Naive thymus-derived CD8-positive, alpha-beta T cell (primary cell): ENCODE measurements at places on chromosomes 13 and 19. TPM values are rescaled to one million over a fixed set of nuclear protein-coding genes. Genes with fewer than 3 reads are reported as not detected.

DNA sequence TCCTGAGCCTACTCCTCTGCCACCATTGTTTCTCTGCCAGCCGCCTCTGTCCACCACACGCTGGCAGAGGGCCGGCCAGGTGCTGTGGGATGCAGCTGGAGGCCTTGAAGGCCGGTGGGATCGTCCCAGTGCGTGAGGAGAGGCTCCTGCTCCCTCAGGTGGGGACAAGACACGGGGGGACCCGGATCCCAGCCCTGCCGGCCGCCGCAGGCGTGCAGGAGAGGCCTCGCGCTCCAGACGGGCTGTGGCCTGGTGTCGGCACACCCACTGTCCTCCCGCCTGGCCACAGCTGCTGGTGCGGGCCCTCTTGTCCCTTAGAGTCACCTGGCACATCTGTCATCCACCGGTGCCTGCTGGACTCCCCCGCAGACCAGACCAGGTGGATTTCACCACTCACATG is 18.1 kb upstream of the GNA15 start:
- H3K4me3 ChIP-seq = no peak overlapping the region
- no peaks in the 10 kb centered on the region for H3K27me3 ChIP-seq
- H3K4me1 ChIP-seq = no peaks in the 10 kb centered on the region
- no peaks in the 10 kb centered on the region for H3K36me3 ChIP-seq

Gene IGFL1
- total RNA-seq = not detected

Gene CYP4F2
- total RNA-seq = not detected

DNA sequence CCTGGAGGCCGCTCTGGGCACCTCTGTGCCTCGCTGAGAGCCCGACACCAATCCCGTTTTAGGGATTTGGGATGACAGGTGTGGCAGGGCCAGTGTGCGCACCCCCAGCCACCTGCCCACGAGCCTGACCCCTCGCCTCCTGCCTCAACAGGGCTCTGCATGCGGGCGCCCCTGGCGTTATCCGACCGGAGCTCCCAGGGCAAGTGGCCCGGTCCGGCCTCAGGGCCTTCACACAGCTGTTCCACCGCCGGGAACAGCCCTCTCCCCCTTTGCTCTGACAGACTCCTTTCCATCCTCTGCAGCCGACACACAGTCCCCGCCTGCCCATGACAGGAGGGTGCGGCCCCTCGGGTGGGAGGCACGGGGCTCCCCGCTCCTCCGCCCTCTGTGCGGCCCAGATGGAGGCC is 7.1 kb upstream of the WDR18 start:
- no peaks in the 10 kb centered on the region for H3K27me3 ChIP-seq
- no peak overlapping the region for H3K4me3 ChIP-seq
- DNase-seq = no peak

GRCh38 chr13:46146898-46147297 is 35.1 kb downstream of the LCP1 start:
- peaks cover 14% of the 10 kb centered on the region for H3K4me1 ChIP-seq
- no peak for DNase-seq
- H3K4me3 ChIP-seq = no peak overlapping the region
- H3K36me3 ChIP-seq = peaks cover 93% of the 10 kb centered on the region

- peaks cover 7% of the 10 kb centered on the region for H3K36me3 ChIP-seq
- DNase-seq = no peak
- no peak overlapping the region for H3K27ac ChIP-seq
These were observed 10.7 kb downstream of the LMTK3 start for GRCh38 chr19:48500830-48501493.

GRCh38 chr13:94291631-94292322 is 187.7 kb downstream of the DCT start:
- no peak overlapping the region for H3K27ac ChIP-seq
- no peaks in the 10 kb centered on the region for H3K36me3 ChIP-seq
- peaks cover 1% of the 10 kb centered on the region for H3K4me1 ChIP-seq
- no peak for DNase-seq
- H3K4me3 ChIP-seq = no peak overlapping the region

DNA sequence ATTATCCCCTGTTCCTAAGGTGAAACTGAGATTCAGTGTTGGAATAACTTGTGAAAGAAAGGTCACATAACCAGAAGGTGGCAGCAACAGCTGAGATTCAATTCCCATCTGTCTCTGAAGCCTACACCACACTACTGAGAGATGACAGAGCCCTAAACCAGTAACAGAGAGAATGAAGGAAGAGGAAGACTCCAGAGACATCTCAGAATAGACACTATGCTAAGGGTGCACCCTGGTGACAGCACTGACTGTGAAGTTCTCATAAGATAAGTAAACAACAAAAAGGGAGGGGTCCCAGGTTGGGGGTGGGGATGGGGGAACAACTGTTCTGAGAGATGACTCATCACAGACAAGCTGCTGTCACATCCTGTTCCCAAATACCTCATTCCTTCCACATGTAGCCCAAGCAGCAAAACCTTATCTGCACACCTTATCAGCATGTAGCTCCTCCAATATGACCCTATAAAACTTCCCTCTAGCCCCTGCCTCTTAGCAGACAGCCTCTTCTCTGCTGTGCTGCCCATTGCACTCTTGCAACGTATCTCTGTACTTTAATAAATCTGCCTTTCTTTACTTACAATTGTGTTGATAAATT is 46.5 kb downstream of the UTP14C start:
- peak; percentile 2 for DNase-seq
- H3K4me3 ChIP-seq = no peak overlapping the region
- H3K27me3 ChIP-seq = peaks cover 46% of the 10 kb centered on the region
- no peak overlapping the region for H3K27ac ChIP-seq
- peaks cover 23% of the 10 kb centered on the region for H3K36me3 ChIP-seq

Gene CGB3
- total RNA-seq = not detected

Gene TUBA3C
- total RNA-seq = not detected

Gene TINCR
- 2.2 TPM for total RNA-seq

Gene NXNL1
- not detected for total RNA-seq

Gene VMAC
- 34.5 TPM for total RNA-seq

Gene TEX101
- total RNA-seq = not detected

DNA sequence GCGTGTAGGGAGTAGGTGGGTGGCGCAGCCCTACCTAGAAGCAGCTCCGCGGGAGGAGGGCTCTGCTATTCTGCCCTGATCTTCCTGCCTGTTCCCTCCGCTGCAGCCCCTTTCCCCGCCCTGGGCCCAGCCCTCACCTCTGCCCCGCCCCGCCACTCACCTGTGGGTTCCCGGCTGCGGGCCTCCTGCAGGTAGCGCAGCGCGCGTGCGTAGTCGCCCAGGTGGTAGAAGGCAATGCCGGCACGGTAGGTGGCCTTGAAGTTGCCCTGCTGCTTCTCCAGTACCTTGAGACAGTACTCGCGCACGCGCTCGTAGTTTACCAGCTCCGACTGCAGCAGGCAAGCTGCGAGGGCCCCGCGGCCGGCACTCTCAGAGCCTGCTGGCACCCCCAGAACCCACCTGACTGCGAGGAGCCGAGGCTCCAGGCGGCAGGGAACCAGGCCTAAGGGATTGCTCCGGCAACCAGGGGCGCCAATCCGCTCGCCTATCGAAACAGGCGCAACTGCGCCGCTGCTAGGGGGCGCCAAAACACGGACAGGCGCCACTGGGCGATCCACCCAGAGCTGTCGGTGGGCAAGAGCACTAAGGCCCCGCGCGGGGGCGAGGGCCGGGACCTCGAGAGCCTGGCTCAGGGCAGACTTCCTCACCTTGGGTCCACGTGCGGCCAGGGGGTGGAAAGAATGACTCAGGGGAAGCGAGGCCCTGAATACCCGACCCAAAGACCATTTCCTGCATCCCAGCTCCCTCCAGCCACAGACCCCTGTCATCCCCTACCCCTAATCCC is 965 bp downstream of the TTC9B start:
- no peak for DNase-seq
- peaks cover 1% of the 10 kb centered on the region for H3K36me3 ChIP-seq
- peaks cover 22% of the 10 kb centered on the region for H3K27me3 ChIP-seq
- no peak overlapping the region for H3K4me3 ChIP-seq

GRCh38 chr13:78238911-78239310 is 320.3 kb upstream of the EDNRB start:
- H3K36me3 ChIP-seq = no peaks in the 10 kb centered on the region
- no peaks in the 10 kb centered on the region for H3K4me1 ChIP-seq
- no peak overlapping the region for H3K4me3 ChIP-seq
- H3K27ac ChIP-seq = no peak overlapping the region
- peaks cover 16% of the 10 kb centered on the region for H3K27me3 ChIP-seq
- no peak for DNase-seq

Gene TPTE2
- 0.31 TPM for total RNA-seq

DNA sequence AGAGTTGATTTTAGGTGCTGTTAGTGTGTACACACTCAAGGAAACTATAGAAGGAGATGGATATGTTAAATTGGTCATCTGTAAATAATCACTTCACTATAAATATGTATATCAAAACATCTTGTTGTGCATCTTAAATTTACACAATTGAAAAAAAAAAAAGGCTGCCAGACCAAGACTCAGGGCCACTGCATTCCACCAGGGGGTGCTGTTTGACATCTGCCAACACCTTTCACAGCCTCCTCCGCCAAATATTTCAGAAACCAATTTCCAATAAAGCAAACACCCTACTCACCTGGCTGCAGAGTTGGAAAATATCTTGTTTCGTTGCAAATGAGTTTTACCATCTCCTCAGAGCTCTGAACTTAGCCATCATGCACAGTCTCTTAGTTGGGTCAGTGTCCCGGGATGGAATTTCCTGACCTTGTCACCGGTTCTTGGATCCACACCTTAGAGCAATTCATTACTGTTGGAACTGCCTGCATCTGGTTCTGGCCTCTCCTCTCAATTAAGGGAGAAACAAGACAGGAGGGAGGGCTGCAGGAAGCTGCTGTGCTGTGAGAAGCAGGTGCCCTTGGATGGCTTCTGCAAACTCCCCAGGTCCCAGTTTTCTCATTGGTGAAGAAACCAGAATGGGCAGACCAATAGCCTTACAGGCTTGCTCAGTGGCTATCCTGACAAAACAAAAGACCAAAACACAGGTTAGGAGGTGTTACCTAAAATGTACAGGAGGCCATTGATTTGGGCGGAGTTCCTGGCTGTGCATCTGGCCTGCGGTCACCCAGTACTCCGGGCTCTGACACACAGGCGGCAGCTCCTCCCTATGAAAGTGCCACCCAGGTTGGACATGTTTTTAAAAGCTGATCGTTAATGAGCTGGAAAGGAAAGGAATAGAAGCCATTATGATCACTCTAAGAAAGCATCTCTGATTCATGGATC is 746.6 kb downstream of the UQCRFS1 start:
- H3K27me3 ChIP-seq = no peaks in the 10 kb centered on the region
- no peak overlapping the region for H3K4me3 ChIP-seq
- peaks cover 34% of the 10 kb centered on the region for H3K4me1 ChIP-seq

DNA sequence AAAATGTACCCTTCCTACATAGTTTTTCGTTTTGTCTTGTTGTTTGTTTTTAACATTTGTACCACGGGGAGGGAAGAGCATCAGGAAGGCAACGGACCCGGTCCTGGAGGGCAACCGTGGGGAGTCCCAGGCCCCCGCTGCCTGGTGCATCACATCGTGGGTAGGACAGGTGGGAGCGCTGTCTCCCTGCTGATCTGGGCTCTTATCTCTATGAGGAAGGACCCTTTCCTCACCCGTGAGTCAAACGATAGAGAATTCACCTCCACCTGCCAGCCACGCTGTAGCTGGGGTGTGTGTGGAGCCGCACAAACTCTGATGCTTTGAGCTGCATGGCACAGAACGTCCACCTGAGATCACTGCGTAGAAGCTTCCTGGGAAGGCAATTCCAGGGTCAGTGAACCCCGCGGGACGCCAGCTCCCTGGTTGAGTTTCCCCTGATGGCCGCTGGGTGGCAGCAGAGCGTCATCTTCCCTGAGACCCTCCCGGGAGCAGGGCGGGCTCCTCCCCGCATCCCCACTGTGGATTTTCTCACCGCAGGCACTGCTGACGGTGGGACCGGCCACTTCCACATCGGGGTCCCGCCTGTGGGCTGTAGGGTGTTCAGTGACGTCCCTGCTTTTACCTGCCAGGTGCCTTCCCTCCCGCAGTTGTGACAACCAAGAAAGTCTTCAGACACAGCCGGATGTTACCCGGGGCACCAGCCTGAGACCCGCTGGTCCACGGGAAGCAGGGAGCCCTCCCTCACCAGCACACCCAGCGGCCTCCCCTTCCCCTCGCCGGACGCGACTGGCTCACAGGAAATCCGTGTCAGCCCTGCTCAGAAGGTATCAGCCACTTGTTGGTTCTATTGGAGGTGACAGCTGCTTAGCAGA is 54.7 kb downstream of the ZNF787 start:
- peak; percentile 58 for DNase-seq
- peaks cover 30% of the 10 kb centered on the region for H3K27me3 ChIP-seq
- peak overlapping the region; percentile 4 for H3K27ac ChIP-seq

DNA sequence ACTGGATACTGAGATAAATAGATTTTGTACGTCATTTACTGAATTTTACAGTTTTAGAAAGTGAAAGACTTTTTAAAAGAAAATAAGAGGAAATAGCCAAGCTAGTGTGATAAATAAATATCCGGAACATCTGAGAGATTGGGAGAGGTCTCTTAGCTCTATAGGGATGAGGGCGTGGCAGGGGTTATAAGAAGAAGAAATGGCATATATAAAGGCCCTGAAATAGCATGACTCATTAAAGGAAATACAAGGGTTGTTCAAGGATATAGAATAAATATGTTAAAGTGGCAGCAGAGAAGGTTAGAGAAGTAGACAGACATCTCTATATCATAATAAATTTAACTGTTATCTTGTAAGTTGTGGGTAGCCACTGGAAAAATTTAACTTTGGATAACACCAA is 144.4 kb downstream of the MAB21L1 start:
- H3K4me1 ChIP-seq = no peaks in the 10 kb centered on the region
- no peaks in the 10 kb centered on the region for H3K27me3 ChIP-seq
- H3K4me3 ChIP-seq = no peak overlapping the region

Gene NKPD1
- total RNA-seq = 1.0 TPM

DNA sequence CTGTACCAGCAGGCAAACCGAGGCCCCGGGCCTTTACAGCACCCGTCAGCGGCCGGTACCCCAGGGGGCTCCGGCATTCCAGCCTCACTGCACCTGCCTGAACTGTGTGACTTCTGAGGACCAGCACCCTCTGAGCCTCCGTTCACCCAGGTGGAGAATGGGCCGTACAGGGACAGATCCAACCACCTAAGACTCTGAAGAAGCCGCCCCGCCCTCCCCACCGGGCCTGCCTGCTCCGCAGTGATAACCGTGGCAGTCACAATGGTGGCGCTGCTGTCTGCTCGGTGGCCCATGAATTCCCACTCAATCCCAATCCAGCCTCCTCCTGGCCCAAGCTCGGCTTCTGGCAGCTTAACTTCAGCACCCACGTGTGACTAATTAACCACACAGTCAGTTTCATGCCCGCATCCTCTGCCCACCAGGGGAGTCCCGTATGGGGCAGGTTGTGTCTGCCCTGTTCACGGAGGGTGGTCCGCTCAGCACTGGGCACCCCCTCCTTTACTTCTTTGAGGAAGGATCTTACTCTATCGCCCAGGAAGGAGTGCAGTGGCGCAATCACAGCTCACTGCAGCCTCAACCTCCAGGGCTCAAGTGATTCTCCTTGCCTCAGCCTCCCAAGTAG is 3.4 kb downstream of the TCF3 start:
- H3K4me1 ChIP-seq = peaks cover 32% of the 10 kb centered on the region
- no peaks in the 10 kb centered on the region for H3K36me3 ChIP-seq
- no peaks in the 10 kb centered on the region for H3K27me3 ChIP-seq
- peak overlapping the region; percentile 58 for H3K4me3 ChIP-seq

Gene FBXO27
- not detected for total RNA-seq
